ENCODE measurements at places on chromosomes 5 and 9. TPM values are rescaled to one million over a fixed set of nuclear protein-coding genes. Genes with fewer than 3 reads are reported as not detected.

DNA sequence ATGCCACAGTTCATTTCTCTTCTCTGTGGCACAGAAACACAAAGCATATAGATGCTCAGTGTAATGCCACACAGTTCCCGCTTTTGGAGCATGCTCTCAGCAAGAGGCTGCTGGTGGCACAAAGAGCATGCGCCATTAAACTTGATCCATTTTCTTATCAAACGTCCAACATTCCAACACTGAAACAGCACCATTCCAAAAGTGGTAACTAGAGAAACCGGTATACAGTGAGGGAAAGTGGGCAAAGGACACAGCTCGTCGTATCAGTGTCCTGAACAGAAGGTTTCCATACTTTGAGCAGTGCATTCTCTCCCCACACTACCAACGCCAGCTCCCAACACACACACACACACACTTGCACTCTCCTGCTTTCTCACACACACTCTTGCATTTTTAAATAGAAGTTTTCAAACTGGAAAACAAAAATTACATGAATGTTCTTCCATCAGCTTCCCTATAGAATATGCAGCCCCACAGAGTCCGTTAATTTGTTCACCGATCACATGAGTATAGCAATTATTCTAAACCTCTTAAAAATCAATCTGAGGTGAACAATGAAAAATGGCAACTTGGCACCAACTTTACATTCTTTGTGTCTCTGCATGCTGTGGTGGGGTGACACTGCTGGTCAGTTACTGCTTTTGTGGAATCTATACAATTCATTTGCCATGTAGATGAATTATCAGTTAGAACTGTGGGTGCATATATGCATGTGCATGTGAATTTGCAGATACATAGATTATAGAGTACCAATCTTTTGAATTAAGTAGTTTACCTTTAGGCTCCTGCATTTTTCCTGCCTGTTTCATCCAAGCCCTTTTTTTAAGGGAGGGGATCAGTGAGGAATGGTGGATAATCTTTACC lies 5.7 kb downstream of the NFIB start:
- no peak for DNase-seq
- peaks cover 42% of the 10 kb centered on the region for H3K4me1 ChIP-seq
- H3K27ac ChIP-seq = peak overlapping the region; percentile 45
- H3K36me3 ChIP-seq = peaks cover 24% of the 10 kb centered on the region

GRCh38 chr5:118701791-118702190 lies 286.6 kb downstream of the DTWD2 start:
- no peak overlapping the region for H3K4me3 ChIP-seq
- DNase-seq = no peak
- H3K4me1 ChIP-seq = no peaks in the 10 kb centered on the region
- no peaks in the 10 kb centered on the region for H3K27me3 ChIP-seq

The IL13 gene
- total RNA-seq = not detected

DNA sequence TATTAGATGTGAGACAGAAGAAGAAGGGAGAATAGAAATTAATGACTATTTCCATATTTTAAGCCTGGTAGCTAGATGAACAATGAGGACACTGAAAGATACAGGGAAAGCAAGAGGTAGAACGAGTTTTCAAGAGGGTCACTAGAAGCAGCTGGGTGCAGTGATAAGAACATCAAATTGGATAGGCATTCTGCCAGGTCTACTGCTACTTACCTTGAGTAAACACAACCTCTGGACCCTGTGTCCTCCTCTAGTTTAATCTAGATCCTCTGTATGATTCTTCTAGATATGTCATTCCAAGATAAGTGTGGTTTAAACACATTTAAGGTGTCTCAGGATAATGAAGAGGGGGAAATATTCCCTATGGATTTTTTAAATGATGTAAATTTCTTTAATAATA lies 31.2 kb downstream of the OTP start:
- no peak for DNase-seq
- H3K27ac ChIP-seq = no peak overlapping the region
- no peaks in the 10 kb centered on the region for H3K27me3 ChIP-seq
- H3K4me3 ChIP-seq = no peak overlapping the region
- H3K36me3 ChIP-seq = no peaks in the 10 kb centered on the region
- H3K4me1 ChIP-seq = no peaks in the 10 kb centered on the region

The DRD1 gene
- total RNA-seq = 0.06 TPM

The RNF208 gene
- total RNA-seq = 1.5 TPM

- H3K4me3 ChIP-seq = no peak overlapping the region
- H3K4me1 ChIP-seq = no peaks in the 10 kb centered on the region
- H3K27me3 ChIP-seq = no peaks in the 10 kb centered on the region
- DNase-seq = no peak
- H3K36me3 ChIP-seq = no peaks in the 10 kb centered on the region
- H3K27ac ChIP-seq = no peak overlapping the region
Measured at GRCh38 chr9:126162611-126163381, 163.8 kb upstream of the MVB12B start.

The DOCK2 gene
- total RNA-seq = 18.3 TPM

DNA sequence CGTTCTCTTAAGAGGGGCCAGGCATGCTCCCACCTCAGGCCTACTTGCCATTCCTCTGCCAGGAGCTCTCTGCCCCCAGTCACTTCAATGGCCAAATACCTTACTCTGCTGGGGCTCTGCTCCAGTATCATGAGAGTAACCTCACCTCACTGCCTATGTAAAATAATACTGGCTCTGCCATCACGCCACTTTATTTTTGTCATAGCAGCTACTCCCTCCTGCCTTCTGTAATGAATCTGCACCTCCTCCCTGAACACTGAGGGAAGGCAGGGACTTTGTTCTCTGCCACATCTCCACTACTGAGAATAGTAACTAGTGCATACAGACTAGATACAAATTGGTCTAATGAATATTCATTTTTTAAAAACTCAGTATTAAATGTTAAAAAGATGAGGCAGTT lies 33.8 kb downstream of the MACROH2A1 start:
- H3K4me3 ChIP-seq = no peak overlapping the region
- H3K27ac ChIP-seq = peak overlapping the region; percentile 53
- H3K27me3 ChIP-seq = no peaks in the 10 kb centered on the region
- H3K4me1 ChIP-seq = peaks cover 7% of the 10 kb centered on the region

The ANKRD31 gene
- 0.06 TPM for total RNA-seq

The LHFPL2 gene
- total RNA-seq = 40.9 TPM

- no peaks in the 10 kb centered on the region for H3K27me3 ChIP-seq
- H3K4me1 ChIP-seq = no peaks in the 10 kb centered on the region
- DNase-seq = no peak
- H3K36me3 ChIP-seq = no peaks in the 10 kb centered on the region
- no peak overlapping the region for H3K4me3 ChIP-seq
Measured at GRCh38 chr5:26942481-26942880, 95.9 kb downstream of the CDH9 start.

DNA sequence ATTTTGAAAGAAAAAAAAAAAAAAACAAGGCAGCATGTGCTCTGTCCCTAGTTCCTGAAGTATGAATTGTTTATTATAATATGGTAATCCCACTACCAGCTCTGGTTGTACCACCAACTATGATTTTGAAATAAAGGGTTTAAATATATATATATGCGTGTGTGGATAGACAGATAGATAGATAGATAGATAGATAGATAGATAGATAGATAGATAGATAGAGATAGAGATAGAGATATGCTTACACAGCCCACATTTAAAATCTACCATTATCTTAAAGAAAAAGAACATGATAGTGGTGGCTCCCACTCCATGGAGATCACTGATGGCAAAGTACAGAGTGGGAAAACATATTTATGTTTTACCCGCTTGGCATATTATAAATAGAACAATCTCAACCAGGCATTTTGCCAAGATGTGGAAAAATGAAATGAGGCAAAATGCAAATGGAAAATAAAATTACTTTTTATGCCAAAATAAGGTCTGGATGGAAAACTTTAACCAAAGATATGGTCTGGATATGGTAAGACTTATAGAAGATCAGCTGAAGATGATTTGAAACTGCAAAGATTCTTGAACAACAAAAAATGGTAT lies 170.0 kb downstream of the ARL15 start:
- no peak overlapping the region for H3K27ac ChIP-seq
- H3K27me3 ChIP-seq = no peaks in the 10 kb centered on the region
- H3K4me1 ChIP-seq = peaks cover 17% of the 10 kb centered on the region
- DNase-seq = no peak
- no peak overlapping the region for H3K4me3 ChIP-seq

The SOHLH1 gene
- total RNA-seq = not detected

GRCh38 chr9:106860721-106861639 lies 2.0 kb upstream of the ZNF462 start:
- H3K27me3 ChIP-seq = no peaks in the 10 kb centered on the region
- no peak for DNase-seq
- peaks cover 20% of the 10 kb centered on the region for H3K4me1 ChIP-seq
- no peaks in the 10 kb centered on the region for H3K36me3 ChIP-seq
- peak overlapping the region; percentile 88 for H3K27ac ChIP-seq

The IRX2 gene
- 0.26 TPM for total RNA-seq

The PCDHB10 gene
- 3.3 TPM for total RNA-seq

The NUTM2F gene
- total RNA-seq = not detected

DNA sequence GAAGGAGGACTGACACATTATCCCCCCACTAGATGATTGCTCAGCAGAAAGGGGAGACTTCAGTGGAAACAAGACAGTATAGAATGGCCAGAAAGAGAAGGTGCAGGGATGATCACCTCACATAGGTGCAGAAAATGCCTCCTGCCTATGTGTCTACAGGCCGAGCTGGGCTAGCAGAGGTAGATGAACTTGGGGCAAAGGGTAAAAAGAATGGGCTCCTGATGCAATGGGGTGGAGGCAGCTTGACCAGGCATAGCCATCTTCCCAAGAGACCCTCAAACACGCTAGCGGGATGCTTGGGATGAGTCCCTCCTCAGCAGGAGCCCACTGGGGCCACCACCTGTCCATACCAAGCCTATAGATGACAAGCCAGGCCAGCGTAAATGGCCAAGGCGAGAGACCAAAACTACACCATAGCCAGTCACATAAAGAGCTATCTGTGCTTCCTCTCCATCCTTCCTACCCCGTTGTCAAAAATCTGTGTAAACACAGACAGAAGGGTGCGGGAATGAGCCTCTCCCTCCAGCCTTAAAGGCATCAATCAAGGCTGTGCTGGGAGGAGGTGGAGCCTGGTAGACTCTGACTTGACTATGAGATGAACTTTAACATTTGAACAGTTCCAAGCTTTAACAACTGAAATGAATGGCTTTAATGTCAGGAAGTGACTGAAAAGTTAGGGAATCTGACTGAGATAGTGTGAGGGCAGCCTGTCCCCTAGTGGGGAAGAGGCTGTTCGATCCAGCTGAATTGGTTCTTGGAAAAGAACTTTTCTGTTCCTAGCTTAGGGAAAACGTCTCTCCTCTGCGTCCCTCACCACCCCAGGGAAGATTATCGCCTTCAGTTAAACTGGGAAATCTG lies 10.4 kb downstream of the C9orf152 start:
- H3K27ac ChIP-seq = no peak overlapping the region
- no peaks in the 10 kb centered on the region for H3K36me3 ChIP-seq
- no peak overlapping the region for H3K4me3 ChIP-seq
- H3K27me3 ChIP-seq = no peaks in the 10 kb centered on the region
- H3K4me1 ChIP-seq = no peaks in the 10 kb centered on the region

DNA sequence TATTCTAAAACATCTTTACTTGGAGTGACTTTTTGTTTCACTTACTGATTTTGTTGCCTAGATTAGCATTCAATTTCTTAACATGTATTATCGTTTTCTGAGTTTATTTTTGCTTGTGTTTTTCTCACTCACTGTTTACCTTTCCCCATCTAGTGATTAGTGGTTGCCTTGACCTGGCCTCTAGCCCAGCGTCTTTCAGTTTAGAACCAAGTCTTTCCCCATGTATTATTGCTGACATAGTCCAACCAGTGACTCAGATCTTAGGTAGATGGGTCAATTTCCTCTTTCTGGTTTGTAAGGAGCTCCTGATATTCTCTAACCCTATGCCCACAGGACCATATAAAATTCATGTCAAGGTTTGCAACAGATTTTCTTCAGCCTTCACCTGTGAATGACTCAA lies 135.5 kb downstream of the PRR16 start:
- no peaks in the 10 kb centered on the region for H3K4me1 ChIP-seq
- H3K27me3 ChIP-seq = no peaks in the 10 kb centered on the region
- no peak overlapping the region for H3K27ac ChIP-seq
- DNase-seq = no peak
- H3K4me3 ChIP-seq = no peak overlapping the region

DNA sequence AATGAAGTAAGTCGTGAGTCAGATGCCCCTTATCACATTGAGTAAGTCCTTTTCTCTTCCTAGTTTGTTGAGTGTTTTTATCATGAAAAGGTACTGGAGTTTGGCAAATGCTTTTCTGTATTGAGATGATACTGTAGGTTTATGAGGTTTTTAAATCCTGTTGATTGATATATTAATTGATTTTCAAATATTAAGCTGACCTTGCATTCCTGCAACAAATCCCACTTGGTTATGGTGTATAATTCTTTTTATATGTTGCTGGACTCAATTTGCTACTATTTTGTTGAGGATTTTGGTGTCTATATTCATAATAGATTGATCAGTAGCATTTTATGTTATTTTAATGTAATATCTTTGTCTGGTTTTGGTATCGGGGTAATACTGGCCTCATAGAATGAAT lies 81.0 kb upstream of the BNC2 start:
- no peak overlapping the region for H3K27ac ChIP-seq
- no peaks in the 10 kb centered on the region for H3K27me3 ChIP-seq
- H3K4me1 ChIP-seq = no peaks in the 10 kb centered on the region

The STRBP gene
- total RNA-seq = 20.6 TPM

DNA sequence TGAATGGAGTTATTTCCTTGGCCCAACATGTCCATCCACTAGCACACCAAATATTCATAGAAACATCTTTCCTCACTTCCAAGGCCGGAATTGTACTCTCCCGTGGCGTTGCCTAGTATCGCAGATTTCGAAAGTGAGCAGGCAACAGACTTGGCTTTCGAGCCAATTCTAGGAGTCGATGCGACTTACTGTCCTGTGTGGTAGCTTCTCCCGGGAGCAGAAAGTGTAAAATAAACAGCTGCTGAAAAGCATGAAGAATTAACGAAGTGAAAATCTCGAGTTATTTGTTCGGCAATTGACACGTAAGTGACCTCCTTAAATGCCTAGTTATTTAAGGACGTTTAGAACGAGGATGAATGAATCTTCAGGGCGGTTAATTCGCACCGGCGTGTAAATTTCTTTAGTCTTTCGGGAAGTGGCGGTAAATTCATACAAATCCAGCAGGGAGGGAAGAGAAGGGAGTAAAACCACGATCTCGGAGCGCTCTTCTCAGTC lies 449 bp upstream of the PCSK5 start:
- peaks cover 36% of the 10 kb centered on the region for H3K4me1 ChIP-seq
- peak overlapping the region; percentile 95 for H3K27ac ChIP-seq
- no peaks in the 10 kb centered on the region for H3K36me3 ChIP-seq

The MAN1B1 gene
- total RNA-seq = 22.4 TPM

The STPG3 gene
- total RNA-seq = not detected

All from esophagus muscularis mucosa (tissue), 4 donors.